ENCODE measurements at places on chromosomes 2 and 18.

DNA sequence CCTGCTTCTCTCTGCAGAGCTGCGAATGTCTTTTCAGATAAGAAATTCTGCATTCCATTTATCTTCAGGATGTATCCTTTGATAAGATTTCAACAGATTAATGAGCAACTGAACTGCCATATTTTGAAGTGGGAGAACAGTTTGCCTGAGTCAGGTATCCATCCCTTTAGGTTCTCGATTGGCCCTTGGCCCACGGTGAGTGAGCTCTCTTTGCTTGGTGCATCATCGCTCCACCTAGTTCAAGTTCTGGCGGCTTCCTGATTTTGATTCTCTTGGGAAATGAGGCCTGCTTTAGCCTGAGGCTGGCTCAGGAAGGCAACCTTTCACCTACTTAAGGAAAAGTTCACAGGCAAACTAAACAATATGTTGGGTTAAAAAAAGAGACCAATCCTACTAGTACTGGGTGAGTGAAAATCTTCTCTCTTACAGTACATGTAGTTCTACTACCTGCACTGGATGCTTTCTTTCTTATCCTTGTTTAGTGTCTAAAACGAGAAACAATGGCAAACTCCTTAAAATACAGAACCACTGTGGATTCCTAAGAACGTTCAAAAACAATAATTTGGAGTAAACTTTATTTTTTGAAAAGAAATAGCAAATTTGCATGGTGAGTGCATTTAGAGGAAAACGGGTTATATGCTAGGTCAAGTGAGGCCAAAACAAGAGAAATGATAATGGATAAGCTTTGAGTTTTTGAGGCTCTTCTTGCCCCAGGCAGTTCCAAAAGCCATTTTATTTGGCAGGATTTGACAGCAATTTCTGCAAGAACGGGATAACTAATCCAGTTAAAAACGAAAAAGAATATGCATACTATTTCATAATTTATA lies 837 bp upstream of the ACSL3 start:
- DNase-seq, result no peak

DNA sequence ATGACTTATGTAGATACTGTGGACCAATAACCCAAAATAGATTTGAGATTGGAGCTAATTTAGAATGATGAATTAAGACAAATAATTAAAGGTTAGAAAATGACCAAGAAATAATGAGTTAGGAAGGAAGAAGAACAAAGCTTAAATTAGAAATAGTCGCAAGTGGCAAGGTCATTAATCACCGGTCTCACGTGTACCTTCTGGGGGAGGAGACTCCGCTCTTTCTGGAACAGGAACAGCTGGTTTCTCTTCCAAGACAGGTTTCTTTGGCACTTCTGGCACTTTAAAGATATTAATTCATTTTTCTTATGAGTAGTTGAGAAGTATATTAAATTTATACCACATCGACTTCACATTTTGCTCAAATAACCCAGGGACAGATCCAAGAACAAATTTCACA lies 156.7 kb downstream of the TTN start:
- no peak for DNase-seq

DNA sequence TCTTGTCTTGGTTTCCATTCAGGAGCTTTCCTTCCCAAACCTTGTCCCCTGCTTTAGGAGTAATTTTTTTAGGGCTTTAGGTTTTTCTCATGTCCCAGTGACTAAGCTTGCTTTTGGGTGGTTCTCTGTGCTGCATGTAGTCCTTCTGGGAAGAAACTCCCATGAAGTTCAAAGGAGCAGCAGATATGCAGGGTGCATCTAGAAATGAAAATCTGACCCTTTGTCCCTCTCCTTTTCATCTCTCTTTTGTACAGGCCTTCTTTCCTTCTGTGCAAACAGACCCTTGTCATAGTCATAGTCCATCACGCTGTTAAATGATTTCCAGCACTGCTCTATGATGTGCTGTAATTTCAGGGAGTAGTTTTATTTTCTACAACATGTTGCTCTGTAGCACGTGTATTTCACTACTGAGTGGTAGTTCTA lies 20.4 kb downstream of the FMNL2 start:
- DNase-seq, result no peak

DNA sequence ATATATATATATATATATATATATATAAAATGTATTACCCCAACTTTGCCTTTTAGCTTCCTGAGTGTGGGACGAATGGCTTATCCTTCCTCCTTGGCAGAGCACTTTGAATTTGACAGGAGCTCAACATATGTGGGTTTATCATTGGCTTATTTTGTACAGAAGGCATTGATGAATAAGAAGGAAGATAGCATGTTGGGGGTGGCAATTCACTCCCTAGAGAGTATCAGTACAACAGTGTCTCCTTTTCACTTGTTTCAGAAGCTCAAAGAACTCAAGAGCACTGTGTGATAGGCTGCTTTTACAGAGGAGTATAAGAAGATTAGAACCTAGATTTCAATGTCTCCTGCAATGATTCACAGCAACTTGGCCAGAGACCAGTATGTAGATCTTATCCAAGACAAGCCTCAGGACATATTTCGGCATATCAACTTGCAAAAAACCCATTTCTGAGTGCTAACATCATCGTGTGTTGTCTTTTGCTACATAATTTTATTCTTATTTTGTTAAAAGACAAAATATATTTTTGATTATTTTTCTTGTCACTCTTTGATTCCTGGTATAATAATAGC lies 345.8 kb downstream of the SOCS6 start:
- DNase-seq, result no peak

DNA sequence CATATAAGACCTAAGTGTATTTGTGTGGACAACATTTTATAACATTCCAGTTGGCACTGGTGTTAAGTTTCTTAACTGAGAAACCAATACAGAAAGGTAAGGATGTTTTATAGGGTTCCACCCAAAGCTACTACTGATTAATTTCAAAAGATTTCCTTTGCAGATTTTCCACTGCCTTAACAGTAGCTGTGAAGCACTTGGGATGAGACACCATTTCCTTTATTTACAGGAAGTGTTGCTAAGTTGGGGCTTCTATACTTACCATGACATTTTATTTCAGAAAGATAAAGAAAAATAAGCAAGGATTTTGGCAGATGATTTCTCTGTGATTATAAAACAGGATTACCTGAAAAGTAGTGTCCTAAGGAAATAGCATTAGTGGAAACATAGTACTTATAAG lies 234.3 kb downstream of the CALCRL start:
- no peak for DNase-seq

GRCh38 chr2:204228169-204228886 lies 291.8 kb downstream of the ICOS start:
- DNase-seq, result no peak

Data from chondrocyte (in vitro differentiated cells).